ENCODE measurements at places on chromosomes 1 and 21.
A peak's percentile ranks its signal among the peaks of the same experiment; 100 is the strongest.

- no peak for DNase-seq
Measured at GRCh38 chr1:55483523-55483922, 268.4 kb upstream of the USP24 start.

GRCh38 chr1:42815941-42816584 is 859 bp upstream of the ERMAP start:
- no peak for DNase-seq

DNA sequence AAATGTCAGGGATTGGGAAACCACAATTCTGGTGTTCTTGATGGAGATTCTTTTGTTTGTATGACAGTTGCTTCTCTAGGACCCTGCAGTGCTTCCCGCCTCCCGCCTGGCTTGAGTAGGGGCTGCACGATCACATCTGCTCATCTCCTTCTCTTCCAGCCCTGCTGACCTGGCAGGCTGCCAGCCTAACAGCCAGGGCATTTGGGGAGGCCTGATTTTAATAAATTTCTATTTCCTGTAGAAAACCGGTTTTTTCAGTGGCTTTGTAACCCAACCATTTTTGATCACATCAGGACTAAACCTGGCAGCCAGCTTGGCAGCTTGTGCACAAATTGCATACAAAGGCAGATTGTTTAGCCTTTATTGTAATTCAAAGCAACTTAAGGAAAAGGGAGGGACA is 78.9 kb downstream of the UBE2U start:
- DNase-seq = no peak

DNA sequence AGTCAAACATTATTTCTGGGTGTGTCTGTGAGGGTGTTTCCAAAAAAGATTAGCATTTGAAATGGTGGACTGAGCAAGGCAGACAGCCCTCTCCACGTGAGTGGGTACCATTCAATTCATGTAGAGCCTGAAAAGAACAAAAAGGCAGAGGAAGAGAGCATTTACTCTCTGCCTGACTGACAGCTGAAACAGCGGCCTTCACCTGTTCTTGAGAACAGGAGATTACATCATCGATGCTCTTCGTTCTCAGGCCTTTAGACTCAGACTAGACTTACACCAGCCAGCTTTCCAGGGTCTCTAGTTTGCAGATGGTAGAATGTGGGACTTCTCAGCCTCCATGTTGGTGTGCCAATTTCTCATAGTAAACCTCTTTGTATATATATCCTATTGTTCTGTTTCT is 302.3 kb downstream of the BACH1 start:
- DNase-seq = no peak

- no peak for DNase-seq
Measured at GRCh38 chr1:30362603-30362990, 360.8 kb downstream of the MATN1 start.

DNA sequence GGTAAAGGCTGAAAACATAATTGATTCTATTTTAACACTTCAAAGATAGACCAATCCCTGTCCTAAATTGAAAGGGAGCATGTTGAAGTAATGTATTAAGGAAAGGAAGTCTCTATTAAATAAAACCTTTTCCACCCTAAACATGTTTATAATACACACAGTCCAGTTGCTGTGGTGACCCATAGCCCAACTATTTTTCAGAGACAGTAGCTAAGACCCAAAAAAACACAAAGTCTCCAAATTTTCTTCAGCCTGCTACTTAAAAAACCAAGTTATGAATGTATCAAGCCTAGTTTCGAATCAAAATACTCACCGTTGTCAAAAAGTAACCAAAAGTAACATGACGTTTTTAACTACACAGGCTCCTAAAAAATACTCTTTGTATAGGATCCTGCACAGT is 1.6 kb downstream of the ELK4 start:
- DNase-seq = peak; percentile 8

DNA sequence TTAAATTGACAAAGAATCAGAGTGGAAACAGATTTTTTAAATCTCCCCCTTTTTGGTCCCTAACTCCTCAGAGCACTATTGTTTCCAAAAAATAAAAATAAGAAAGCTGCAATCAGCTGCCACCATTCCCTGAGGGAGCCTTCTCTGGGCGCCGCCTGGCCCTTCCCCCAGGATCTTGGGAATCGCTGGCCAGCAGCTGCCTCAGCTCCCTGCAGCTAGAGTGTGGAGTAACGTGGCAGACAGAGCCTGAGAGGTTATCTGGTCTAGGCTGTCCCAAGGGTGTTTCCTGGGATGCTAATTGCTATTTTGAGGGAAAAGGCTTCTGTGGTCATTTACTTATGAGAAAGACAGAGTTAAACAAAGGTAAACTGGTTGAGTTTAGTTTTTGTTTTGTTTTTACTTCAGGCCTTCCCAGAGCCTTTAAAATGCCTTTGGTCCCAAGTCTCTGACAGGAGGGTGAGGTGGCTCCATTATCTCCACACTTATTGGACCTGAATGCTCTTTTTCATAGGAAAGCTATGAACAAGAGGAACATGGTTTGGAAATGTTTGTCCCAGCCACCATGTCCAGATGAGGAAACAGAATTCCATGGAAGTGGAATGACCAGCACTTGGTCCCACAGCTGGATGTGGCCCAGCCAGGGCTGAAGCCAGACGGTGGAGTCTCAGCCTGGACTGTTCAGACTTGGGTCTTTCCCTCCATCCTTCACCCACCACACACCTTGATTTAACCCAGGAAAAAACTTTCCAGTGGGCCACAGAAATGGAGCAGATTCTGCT is 14.1 kb upstream of the KIAA1614 start:
- DNase-seq = no peak

GRCh38 chr1:192907545-192908243 is 98.9 kb downstream of the RGS2 start:
- DNase-seq = no peak

DNA sequence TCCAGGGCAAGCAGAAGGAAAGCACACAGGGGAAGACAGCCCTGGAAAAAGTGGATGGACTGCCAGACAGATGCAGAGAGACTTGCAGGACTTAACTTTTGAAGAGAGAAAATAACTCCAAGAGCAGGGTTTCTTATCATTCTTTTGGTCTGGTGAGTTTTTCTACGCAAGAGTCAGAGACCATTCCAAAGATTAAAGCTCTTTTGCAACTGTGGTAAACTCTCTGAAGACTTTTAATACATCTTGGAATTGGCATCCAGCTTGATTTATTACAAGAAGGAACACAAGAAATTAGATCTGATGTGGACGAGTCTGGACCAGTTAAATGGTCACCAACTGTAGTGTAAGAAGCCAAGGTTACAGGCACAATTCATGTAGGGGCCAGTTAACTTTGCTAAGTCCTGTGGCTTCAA is 153.4 kb downstream of the SIPA1L2 start:
- no peak for DNase-seq

DNA sequence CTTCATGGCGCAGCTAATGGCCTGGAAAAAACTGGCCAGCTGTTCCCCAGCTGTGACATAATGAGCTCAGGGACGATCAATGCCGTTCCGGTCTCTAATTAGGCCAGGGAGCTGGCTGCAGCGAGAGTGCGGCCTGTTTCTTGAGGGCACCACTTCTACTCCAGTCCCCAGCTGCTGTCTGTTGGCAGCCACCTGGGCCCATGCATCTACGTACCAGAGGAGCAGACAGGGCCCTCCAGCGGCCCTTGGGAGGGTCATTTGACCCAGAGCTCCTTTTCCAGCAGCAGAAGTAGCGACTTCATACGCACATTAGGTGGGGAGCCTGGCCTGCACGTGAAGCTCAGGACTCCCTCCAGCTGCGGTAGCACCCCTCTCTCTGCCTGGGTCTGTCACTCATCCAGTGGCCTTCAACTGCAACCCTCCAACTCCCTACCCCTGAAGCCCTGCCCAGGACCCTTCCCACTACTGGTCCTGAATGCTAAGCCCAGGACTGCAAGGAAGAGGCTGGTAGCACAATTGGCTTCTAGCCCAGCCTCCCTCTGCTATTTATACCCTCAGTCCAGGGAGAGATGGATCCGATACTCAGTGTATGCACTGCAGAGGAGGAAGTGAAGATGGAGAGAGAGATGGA is 9.1 kb upstream of the GPR61 start:
- DNase-seq = no peak

- no peak for DNase-seq
Measured at GRCh38 chr1:20558191-20558590, 5.8 kb downstream of the FAM43B start.

- no peak for DNase-seq
Measured at GRCh38 chr1:189662190-189662589, 815.5 kb downstream of the BRINP3 start.

GRCh38 chr1:109877317-109877771 is 33.3 kb upstream of the CSF1 start:
- peak; percentile 89 for DNase-seq

GRCh38 chr1:11766429-11766776 is 4.4 kb downstream of the C1orf167 start:
- no peak for DNase-seq

- no peak for DNase-seq
Measured at GRCh38 chr1:17350928-17351446, 21.0 kb upstream of the PADI6 start.

DNA sequence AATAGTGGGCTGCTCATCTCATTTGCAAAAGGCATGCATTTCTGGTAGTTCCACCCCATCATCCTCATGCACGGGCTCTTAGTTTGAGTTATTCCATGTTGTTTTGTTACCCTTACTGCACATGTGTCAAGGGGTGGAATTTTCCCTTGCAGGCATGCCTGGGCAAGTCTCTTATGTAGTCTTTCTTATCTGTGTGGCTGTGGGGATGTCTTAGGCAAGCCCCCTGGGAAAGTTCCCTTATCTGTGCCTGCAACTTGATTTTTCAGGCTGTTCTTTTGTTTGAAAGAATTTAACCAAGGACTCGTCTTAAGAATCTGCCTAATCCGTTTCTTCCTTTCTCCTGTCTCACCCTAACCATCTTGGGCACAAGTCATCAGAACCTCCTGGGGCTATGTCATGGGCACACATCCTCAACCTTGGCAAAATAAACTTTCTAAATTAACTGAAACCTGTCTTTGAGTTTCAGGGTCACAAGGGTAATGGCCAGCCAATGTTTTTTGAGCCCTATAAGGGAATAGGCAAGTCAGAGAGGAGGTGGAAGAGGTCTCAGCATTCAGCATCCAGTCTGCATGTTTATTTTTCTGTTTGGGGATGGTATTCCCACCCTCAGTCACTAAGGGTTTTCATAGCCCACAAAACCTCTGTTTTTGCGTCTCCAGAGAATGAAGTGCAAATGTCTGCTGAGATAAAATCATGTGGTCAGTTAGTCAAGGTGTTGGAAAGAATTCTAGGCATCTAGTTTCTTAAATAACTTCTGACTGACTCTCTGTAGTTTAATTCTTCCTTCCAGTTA is 579.7 kb downstream of the PLA2G4A start:
- peak; percentile 46 for DNase-seq

DNA sequence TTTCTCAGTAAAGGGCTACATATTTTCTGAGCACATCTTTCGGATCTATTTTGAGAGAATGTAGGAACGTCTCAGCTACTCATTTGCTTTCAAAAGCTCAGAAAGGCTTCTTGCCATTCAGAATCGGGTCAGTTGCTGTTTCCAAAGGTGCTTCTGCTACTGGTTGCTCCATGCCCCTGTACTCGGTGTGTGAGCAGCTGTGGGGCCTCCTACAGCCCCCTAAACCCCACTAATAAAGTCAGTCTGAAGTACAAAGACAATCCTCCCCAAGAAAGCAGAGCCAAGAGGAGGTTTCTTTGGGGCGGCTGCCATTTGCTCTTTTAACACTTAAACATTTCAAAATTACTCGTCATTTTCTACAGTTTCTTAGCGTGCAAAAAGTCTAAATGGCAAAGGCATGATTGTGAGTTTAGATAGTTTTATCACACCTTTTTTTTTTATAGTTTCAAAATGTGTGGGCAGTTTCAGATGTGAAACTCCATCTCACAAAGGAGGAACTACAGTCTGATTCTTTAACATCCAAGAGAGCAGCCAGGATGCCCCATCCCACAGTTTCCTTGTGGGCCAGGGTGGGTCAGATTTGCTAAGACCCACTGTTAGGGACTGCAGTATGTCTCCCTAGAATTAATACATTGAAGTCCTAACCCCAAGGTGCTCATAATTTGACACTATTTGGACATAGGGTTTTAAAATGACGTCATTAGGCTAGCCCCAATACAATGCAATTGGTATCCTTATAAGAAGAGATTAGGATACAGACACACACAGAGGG is 4.1 kb downstream of the RUNX1 start:
- DNase-seq = no peak

DNA sequence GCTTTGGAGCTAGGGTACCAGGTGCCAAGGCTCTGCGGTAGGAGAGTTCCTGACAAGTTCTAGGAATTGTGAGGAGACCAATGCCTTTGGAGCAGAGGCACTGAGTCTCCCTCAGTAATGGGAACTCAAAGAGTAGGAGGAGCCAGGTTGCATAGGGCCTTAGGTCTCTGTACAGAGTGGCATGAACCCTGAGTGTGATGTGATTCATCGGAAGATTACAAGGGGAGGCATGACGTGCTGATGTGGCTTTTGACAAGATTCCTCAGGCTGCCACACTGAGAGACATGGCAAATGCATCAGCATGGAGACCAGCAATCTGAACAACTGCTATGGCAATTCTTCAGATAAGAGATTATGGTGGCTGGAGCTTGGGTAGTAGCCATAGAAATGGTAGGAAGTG is 94.6 kb upstream of the SLC44A3 start:
- no peak for DNase-seq

DNA sequence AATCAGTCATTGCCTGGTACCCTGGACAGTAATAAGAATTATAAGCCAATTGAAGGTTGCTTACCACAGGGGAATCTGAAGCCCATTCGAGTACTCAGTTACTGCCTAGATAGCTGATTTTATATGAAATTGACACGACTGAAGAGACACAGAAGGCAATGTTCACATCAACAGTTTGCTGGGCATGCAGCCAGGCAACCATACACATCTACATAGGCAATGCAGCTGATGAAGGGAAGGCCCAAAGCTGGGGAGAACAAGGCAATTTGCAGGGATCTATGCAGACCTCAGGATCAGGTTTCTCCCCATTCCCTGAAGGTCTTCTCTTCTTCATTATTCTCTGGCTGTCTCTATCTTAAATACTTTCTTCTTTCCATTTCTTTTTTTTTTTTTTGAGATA is 448.7 kb downstream of the PTBP2 start:
- DNase-seq = no peak

DNA sequence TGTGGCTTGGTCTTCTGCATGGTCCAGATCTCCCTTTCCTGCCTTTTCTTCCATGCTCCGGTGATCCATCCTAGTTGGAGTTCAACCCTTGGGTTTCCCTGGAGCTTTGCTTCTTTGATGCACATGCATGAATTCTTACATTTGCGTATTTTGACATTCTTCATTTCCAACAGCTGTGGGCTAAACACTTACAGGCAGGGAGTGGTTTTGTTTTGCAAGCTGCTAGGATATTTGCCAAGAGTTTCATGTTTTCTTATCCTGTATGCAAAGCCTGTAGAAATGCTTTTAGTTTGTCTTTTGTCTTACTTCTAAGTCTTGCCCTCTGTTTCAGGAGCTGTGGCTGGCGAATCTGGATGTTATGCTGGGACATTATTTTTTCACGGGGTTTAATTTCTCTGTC is 90.3 kb upstream of the PAXBP1 start:
- DNase-seq = no peak

DNA sequence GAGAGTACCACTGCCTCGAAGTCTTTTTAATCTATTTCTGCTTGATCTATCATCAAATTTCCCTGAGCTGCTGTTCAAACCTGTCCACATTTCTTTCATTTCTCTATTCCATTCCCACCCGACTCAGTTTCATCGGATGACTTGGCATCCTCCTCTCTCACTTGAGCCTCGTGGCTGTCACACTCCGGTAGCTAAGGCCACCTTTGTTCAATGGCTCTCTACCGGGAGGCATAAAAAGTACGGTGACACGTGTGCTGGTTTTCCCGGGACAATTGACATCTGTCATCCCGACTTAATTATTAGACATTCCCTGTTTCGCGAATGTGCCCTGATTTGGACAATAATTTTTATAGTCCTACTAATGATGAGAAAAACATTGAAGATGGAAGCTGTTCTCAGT is 22.6 kb downstream of the MIS18A start:
- DNase-seq = no peak

GRCh38 chr21:40636026-40636425 is 210.9 kb downstream of the DSCAM start:
- no peak for DNase-seq
